ENCODE measurements at places on chromosomes 7 and 10.

- DNase-seq, result no peak
These were observed 376.4 kb downstream of the TCERG1L start for GRCh38 chr10:130935128-130935439.

- DNase-seq, result no peak
These were observed 21.3 kb upstream of the CPXM2 start for GRCh38 chr10:123912871-123913270.

- DNase-seq, result peak; percentile 21
These were observed 3.2 kb upstream of the ATP6V1F start for GRCh38 chr7:128859232-128860157.

- no peak for DNase-seq
These were observed 141.3 kb upstream of the FZD8 start for GRCh38 chr10:35783305-35783838.

DNA sequence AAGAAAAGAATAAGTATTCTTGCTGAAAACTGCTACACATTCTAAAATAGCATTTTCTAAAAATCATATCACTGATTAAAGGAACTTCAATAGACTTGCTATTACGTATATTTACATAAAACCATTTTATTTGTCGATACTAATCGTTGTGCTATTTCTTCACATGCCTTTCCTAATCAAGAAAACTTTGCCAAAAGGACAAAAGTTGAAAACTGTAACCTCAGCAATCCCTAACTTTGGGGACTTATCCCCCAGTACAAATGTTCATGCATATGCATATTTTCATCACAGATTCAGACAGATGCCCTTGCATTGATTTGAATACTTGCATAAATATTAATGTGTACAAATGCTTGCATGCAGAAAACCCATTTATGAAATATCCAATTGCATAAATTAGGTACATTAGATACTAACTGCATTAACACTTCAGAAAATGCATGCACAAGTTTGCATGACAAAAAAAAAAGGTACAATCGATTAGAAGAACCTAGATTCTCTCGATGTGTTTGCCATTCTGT, 35.6 kb upstream of the NEBL start:
- DNase-seq, result no peak

- no peak for DNase-seq
These were observed 57.3 kb upstream of the NRG3 start for GRCh38 chr10:81817596-81818170.

DNA sequence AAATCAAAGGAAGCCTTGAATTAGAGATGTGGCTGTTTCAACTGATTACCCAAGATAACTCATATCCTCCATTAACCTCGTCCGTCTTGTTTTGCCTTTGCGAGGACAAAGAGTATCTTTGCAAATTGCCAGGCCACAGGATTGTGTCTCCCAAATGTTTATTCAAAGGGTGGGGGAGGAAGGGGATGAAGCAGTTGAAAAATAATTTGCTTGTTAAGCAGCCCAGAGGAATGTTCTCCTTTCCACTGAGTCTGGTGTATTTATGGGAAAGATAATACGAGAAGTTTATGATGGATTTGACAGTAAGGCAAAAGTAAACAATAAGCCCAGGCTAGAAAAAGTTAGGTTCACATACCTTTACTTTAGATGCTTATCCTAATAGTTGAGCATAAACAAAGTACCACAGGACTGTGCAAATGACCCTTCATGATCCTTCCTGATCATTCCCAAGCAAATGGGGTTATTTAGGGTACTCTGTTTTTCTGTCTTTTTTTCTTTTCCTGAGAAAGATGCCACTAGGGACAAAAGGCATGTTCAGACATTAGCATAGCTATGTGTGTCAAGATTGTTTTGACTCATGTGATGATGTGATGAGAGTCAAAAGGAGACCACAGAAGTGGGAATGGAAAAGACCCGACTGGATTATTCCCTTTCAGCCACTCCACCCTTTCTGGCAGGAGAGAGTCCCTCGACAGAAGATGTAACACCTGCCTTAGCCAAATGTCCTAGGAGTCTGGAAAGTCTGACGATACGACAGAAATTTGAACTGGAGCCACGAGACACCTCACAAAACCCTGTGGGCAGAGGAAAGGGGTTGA, 243.0 kb upstream of the GLI3 start:
- DNase-seq, result no peak

- no peak for DNase-seq
These were observed 17.7 kb upstream of the TTYH3 start for GRCh38 chr7:2613931-2614600.

DNA sequence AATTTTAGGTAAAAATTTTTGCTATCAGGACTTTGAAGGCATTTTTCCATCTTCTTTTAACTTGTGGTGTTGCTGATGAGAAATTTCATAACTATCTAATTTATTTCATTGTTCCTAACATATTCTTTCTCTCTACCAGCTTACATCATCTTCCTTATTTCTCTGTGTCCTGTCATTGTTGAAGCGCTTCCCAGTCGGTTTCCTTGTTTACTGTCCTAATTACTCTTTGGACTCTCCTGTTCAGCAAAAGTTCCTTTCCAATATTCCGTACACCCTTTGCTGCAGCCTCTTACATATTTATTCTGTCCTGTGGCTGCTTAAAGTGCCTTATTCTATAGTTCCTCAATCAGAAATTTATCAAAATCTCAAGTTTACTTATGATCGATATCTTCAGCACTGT, 609.0 kb upstream of the FZD8 start:
- no peak for DNase-seq

GRCh38 chr7:1810961-1811849, 141.1 kb downstream of the ELFN1 start:
- DNase-seq, result peak; percentile 73

DNA sequence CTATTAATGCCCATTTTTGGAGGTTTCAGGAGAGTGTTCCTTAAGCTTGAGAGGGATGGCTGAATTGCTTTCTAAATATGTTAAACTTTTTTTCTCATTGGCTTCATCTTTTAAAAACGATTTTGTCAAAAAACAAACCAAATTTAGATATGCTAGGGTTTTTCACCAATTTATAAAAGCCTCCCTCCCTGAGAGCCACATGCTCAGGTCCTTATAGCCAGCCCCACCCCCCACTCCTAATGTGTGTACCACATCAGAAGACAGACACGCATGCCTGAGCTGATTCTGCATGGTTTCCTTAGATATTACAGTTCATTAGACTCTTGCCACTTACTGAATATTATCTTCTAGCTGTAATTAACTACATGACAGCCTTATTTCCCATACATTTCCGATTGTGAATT, 2.0 kb downstream of the CUL1 start:
- peak; percentile 70 for DNase-seq

GRCh38 chr10:49157229-49157628, 23.4 kb upstream of the FAM170B start:
- DNase-seq, result no peak

- peak; percentile 12 for DNase-seq
These were observed 42.2 kb upstream of the TCF7L2 start for GRCh38 chr10:112907893-112908292.

DNA sequence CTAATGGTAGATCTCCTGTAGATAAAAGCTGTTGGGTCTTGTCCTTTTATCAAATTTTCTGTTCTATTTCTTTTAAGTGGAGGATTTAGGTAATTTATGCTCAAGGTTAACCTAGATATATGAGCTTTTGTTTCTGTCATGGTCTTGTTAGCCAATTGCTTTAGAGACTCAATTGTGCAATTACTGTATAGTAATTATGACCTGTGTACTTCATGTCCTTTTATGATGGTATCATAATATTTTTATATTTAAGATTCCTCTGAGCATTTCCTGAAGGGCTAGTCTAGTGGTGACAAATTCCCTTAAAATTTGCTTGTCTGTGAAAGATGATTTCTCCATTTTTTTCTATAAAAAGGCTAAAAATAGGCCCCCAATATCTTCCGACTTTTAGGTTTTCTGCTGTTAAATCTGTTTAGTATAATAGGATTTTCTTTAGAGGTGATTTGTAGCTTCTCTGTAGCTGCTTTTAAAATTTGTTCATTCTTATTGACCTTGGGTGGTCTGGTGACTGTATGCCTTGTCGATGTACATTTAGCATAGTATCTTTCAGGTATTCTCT, 5.4 kb upstream of the AKR1C3 start:
- peak; percentile 26 for DNase-seq

GRCh38 chr7:127532736-127533135, 52.7 kb downstream of the GCC1 start:
- no peak for DNase-seq

DNA sequence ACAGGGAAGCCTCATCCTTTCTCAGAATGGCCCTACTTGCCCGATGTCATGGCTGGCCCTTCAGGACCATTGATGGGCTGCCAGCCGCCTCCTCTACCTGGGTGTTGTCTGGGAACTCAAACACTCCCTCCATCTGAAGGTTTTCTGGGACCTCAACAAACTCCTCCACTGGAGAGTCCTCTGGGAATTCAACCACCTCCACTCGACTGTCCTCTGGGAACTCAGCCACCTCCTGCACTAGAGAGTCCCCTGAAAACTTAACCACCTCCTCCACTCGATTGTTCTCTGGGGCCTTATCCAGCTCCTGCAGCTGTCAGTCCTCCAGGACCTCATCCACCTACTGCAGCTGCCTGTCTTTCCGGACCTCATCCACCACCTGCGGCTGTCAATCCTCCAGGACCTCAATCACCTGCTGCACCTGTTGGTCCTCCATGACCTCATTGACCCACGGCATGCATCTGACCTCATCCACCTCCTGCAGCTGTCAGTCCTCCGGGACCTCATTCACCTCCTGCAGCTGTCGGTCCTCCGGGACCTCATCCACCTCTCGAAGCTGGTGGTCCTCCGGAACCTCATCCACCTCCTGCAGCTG, 37.1 kb downstream of the MAT1A start:
- DNase-seq, result no peak

DNA sequence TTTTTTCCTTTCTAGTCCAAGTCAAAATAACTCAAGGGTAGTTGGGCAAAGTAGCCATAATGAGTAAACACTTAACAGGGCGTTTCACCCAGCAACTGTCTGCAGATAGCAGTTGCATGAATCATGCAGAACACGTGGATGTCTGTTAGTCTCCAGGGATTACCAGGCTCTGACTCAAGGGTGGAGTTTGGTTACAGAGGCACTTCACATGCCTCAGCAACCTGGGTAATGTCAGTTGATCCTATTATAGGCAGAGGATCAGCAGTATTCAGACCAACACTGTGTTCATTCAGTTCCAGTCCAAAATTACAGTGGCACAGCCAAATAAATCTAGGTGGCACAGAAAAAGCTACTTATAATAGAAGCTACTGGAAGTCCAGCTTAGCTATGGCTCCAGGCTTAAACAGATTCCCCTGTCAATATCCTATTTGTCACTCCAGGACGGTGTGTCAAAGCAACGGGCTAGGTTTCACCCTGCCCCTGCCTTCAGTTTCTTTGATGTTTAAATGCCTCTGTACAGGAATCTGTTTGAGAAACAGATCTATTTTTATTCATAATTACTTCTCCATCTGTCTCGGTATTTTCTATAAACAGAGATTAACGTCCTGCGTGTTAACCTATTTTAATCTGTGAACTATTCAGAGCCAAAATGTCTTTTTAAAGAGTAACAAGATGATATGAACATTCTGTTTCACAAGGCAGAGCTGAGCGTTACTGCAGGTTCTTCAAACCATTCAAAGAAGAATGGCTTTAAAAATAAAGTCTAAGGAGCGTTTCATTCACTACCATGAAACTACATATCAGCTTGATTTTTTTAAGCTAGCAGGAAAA, 162.6 kb upstream of the AKR1E2 start:
- peak; percentile 20 for DNase-seq

- DNase-seq, result no peak
These were observed 959 bp downstream of the PVRIG start for GRCh38 chr7:100220586-100221230.

GRCh38 chr10:112390125-112390703, 16.3 kb downstream of the ACSL5 start:
- no peak for DNase-seq

DNA sequence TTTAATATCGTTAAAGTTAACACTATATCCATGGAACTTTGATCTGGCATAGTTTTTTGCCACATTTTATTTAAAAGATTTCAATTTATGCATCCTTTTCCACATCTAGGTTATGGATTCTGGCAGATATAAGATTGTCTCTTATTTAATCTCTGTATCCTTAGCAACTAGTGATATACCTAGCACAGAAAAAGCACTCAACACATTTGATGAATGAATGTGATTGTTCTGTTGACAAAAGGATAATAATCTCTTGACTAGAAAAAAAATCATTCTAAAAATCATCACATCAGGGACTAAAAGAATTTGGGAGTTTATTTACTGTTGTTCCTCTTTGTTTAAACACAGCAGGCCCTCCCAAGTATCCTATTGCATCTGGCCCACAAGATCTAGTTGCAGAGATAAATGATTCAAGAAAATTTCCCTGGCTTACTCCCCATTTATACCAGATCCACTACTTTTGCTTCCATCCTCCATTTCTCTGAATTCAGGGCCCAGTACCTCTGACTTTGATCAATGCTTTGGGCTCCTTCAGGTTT, 84.0 kb upstream of the C1GALT1 start:
- DNase-seq, result no peak

GRCh38 chr7:34734771-34735170, 76.8 kb downstream of the NPSR1 start:
- no peak for DNase-seq

DNA sequence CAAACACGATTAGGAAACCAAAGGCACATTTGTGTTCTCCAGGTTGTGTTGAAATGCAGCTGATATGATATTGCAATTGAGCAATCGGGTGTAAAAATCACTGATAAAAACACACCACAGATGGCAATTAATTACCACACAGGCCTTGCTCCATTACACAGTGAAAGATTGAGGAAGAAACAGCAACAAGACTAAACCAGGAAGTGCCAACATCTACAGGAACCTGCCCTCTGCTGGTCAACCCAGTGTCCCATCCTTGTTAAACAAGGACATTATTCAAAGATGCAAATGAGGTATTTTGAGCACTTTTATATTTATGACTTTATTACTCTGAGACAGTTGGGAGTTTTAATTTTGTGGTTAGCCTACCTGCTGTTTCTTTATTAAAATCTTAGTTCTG, 765.6 kb upstream of the GHITM start:
- DNase-seq, result peak; percentile 6

DNA sequence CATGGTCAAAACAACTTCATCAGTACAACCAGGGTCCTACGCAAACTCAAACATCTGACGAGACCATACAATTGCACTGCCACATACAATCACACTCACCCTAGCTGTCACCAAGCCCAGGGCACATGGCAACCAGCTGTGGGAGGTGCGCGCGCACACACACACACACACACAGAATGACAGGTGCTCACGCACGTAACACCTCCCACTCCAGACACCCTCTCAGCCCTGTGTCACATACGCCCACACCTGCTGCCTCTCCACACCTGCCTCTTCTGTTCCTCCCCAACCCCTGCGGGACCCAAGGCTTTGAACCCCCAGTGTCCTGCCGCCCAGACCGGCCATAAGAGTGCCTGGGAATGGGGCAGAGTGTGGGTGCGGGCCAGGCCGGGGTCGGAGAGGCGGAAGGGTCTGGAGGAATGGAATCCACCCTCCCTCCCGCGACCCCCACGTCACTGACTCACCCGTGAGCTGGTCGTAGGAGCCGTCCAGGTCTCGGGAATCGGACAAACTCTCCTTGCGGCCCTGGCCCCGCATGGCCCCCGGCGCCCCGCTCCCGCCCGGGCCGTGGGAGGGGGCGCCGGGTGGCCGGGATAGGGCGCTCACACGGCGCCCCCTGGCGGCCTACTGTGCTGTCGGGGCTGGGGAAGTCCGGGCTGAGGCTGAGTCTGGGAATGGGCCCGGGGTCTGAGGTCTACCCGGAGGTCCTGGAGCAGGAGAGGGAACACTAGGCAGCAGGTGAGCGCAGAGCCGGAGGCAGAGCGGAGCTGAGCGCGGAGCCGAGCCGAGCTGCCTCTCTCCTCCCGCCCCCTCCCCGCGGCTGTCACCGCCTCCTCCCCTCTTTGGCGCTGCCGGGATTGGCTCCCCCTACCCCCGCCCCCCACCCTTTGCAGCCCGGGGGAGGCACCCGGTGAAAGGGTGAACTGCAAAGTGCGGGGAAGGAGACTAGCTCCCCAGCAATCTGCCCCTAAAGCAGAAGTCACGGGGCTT, at the start of gene KCNIP2:
KCNIP2 (minus strand) TSS at position 769 of the 990 bp plus-strand sequence; CDS start at position 537, 232 bp downstream.
- DNase-seq, result peak; percentile 37

Measured in common myeloid progenitor, CD34-positive (primary cell).